ENCODE measurements at places on chromosomes 5 and 9.

DNA sequence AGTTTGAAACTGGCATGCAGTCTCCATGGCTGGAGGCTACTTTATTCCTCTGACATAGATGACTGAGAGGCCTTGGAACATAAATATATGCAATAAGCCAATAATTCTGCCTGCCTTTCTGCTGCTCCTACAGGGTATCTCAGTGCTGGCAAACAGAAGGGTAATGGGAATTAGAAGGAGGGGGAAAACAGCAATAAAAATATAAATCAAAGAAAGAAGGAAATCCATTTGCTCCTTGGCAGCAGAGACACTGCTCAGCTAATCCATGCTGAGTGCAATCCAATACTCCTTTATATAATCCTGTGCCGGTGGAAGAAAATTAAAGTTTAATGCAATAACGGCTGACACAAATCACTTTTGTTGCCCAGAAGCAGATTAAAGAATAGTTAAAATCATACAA is 478.9 kb downstream of the SPATA31D1 start:
- DNase-seq: no peak

GRCh38 chr9:27248702-27249101 is 48.2 kb downstream of the EQTN start:
- DNase-seq: no peak

DNA sequence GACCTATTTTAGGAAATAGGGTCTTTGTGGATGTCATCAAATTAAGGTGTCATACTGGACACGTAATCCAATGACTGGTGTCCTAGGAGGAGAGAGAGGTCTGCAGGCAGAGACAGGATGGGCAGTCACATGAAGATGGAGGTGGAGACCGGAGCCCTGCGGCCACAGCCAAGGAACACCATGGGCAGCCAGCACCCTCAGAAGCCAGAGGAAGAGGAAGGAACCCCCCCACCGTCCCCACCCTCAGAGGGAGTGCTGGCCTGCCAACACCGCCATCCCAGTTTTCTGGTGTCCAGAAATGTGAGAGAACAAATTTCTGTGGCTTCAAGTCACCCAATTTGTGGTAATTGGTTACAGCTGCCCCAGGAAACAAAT is 88.3 kb downstream of the NSUN2 start:
- no peak for DNase-seq

GRCh38 chr9:134213508-134213850 is 49.1 kb upstream of the RNU6ATAC start:
- DNase-seq: no peak

- DNase-seq: no peak
Observed at GRCh38 chr5:145925353-145925752, 11.0 kb upstream of the SH3RF2 start.

DNA sequence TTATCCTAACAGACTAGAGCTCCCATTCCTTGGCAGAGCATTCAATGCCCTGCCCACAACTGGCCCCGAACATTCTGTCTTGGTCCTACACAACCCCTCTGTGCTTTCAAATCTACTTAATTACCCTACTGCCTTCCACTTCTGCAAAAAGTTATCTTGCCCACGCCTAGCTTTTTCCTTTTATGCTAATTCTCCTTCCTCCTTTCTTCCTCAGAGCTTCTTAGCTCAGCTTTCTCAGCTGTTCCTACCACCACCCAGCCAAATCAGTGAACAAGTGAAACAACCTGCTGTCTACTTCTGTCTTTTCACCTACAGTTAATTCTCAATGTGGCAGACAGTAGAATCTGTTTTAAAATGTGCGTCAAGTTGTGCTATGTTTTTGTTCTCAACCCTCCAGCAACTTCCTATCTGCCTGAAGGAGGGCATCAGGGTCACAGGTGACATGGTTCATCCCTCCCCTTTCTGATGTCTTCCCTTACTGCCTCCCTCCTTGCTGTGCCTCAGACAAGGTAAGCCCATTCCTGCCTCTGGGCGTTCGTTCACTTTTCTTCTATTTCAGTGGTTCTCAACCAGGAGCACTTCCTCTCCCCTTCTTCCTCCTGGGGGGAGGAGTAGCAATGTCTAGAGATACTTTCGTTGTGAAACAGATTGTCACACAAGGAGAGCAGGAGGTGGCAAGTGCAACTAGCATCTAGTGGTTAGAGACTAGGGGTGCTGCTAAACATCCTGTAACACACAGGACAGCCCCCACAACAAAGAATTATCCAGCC is 1.3 kb upstream of the REEP5 start:
- no peak for DNase-seq

GRCh38 chr5:139687656-139688055 is 39.5 kb downstream of the CXXC5 start:
- no peak for DNase-seq

- DNase-seq: no peak
Observed at GRCh38 chr5:32721626-32722025, 10.5 kb downstream of the NPR3 start.

DNA sequence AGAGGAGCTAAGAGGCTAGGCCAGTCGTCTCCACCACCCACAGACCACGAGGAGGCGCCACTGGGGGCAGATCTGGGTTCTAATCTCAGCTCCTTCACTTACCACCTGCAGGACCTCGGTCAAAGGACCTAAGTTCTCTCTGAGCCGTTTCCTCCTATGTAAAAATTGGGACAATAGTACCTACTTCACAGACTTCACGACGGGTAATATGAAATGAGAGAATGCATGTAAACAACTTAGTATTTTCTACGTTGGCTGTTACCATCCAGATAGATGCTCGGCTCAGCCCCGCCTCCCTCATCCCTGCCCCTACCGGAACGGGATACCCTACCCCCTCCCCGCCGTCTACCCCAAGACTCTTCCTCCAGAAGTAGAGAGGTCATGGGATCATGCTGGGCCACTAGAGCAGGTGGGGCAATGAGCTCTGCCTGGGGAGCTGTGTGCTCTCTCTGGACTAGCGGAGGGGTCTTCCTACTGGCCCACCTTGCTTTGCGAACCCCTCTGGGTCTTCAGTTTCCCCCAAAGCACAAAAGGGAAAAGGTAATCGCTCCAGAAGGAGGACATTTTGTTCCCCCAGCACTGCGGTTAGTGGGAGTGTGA is 541 bp downstream of the GNPDA1 start:
- DNase-seq: peak; percentile 37

- DNase-seq: no peak
Observed at GRCh38 chr9:37740631-37741328, 12.8 kb upstream of the TRMT10B start.

GRCh38 chr5:44574678-44575077 is 185.5 kb upstream of the FGF10 start:
- DNase-seq: no peak

GRCh38 chr5:98637557-98637956 is 135.9 kb upstream of the RGMB start:
- no peak for DNase-seq

GRCh38 chr5:113059232-113060040 is 82.8 kb downstream of the DCP2 start:
- peak; percentile 71 for DNase-seq

- no peak for DNase-seq
Observed at GRCh38 chr9:97365634-97366033, 46.3 kb upstream of the TDRD7 start.

DNA sequence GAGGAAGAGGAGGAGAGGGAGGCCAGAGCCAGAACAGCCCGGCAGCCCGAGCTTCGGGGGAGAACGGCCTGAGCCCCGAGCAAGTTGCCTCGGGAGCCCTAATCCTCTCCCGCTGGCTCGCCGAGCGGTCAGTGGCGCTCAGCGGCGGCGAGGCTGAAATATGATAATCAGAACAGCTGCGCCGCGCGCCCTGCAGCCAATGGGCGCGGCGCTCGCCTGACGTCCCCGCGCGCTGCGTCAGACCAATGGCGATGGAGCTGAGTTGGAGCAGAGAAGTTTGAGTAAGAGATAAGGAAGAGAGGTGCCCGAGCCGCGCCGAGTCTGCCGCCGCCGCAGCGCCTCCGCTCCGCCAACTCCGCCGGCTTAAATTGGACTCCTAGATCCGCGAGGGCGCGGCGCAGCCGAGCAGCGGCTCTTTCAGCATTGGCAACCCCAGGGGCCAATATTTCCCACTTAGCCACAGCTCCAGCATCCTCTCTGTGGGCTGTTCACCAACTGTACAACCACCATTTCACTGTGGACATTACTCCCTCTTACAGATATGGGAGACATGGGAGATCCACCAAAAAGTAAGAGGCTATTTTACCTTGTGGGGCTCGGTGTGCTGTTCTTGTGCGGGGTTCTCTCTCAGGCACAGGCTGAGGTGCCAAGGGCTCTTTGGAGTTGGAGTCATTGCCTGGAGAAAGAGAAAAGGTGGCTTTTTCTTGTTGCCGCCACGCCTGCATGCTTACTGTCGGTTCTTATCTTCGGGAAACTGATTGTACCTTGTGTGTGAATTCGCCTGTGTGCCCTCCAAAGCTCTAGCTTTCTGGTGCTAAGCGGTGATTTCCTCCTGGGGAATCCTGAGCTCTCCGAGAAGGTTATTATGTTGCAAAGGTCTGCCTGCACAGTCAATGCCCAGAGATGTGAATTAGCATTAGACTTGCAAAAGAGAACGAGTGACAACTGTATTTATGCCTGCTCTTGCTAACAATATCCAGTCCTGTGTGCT is at the start of gene ISL1:
Gene ISL1, plus strand, starts transcription at position 318 of the 991 bp plus-strand sequence. Its CDS starts 224 bp downstream, at position 542.
- peak; percentile 82 for DNase-seq

GRCh38 chr9:33988219-33988890 is 60.3 kb downstream of the UBAP2 start:
- DNase-seq: no peak

DNA sequence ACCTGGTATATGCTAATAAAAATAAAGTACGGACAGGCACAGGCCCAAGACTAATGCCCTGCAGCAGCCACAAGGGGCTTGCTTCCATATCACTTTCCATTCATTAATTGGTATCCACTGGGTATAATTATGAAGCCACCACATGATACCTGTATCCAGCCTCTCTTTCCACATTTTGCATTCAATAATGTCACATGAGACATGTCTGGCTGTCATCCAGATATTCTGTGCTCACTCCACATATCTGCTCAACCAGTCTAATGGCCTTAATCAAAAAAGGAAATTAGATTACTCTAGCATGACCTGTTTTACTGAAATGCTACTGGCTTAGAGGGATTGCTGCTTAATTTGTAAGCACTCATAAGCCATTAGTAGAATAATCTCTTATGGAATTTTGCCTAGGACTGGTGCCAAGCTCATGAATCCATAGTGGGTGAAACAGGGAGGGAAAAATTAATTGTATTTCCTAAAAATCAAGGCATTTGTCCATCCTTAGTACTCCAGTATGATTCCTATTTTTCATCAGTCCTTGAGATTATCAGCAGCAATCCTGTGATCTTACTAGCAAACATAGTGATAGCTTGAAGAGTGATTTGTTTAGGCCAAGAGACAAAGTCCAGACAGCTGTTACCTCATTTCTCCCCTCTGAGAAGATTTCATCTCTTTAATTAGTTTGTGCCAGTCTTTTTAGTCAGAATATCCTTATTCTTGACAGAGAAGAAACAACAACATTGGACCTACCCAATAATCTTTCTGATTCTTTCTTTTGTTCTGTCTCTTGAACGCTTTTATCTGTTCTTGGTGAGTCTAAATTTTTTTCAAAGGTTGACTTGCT is 119.2 kb upstream of the ABCA1 start:
- DNase-seq: no peak

GRCh38 chr5:93868851-93869250 is 127.5 kb upstream of the POU5F2 start:
- no peak for DNase-seq

- DNase-seq: no peak
Observed at GRCh38 chr9:16445141-16445920, 425.1 kb downstream of the BNC2 start.

- no peak for DNase-seq
Observed at GRCh38 chr5:115703514-115703913, 77.7 kb upstream of the TMED7 start.
